KG1 (cell line): ENCODE measurements at places on chromosomes 4 and X.

- DNase-seq = no peak
Observed at GRCh38 chr4:94913316-94913715, 155.6 kb downstream of the BMPR1B start.

- DNase-seq = no peak
Observed at GRCh38 chr4:6478546-6479220, 6.3 kb upstream of the PPP2R2C start.

DNA sequence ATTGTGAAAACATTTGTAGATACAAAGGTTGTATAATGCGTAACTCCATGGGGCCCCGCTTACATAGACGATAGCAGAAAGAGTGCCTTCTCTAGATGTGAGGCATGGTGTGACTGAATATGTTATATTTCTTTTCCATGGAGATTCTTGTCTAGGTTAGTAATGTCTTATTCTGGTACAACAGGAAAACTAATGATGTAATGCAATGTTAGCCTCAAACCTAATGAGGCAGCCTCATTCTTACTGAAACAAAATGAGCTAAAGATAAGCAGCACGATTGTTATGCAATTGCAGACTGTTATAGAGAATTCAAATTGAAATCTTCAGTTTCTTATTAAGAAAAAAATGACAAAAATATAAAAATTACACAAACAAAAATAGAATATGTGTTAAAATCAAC lies 171.1 kb upstream of the ANKRD50 start:
- no peak for DNase-seq

GRCh38 chr4:86848732-86849619 lies at the start of gene SLC10A6:
Gene SLC10A6, minus strand, starts transcription at chr4:86849384. Its CDS starts 269 bp downstream, at chr4:86849115.
- no peak for DNase-seq

- DNase-seq = no peak
Observed at GRCh38 chr4:22485737-22486136, 30.1 kb downstream of the ADGRA3 start.

GRCh38 chrX:17692709-17693346 lies 44.5 kb upstream of the SCML1 start:
- DNase-seq = no peak
